NCI-H1092 (cell line): ENCODE measurements at places on chromosomes 7 and 10.

DNA sequence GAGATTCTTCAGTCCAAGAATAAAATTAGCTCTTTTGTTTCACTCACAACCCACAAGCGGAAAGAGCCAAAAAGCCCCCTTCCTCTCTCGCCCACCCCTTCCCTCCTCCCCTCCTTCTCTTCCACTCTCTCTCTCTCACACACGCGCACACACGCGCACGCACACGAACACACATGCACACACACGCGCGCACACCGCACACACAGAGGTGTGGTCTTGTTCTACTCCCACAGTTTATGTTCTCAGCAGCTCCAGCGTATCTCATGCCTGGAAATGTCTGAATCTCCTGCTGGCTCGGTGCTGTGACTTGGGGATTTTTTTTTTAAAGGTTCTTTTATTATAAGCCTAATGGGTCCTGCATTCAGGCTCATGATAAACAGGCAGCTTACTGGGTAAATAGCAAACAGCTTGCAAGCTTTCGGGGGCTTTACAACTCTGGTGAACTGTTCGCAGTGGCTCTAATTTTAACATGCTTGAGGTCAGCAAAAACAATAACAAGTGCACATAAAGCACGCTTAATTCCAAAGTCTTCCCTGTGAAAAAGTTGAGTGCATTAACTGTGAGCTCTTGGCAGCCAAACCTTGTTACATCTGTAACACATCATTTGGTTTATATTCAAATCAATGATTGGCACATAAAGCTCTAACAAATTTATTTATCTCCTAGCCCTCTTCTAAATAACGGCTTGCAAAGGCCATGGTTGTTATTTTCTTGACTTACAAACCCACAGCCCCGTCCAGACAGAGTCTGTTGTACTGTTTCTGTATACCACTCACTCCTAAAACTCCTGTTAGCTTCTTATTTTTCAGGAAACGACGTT is 424.1 kb upstream of the MGMT start:
- no peak for DNase-seq

- DNase-seq, result no peak
Measured at GRCh38 chr10:60757420-60757895, 20.8 kb upstream of the CDK1 start.

DNA sequence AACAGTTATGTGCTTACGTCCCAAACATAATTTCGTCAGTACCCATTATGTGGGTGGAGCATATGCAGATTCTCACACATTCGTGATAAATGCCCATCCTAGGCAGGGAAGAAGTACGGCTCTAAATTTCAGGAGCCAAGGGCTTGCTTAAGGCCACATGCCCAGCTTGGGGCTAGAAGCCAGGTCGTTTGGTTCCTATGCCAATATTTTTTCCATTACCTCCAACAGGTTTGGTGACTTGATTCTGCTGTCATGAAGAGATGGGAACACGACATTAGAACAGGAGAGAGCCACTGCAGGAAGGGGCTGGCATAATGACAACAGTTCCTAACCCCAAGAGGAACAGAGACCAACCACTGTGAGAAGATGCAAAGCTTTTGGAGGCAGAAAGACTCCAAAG is 85.1 kb downstream of the HIPK2 start:
- peak; percentile 32 for DNase-seq

DNA sequence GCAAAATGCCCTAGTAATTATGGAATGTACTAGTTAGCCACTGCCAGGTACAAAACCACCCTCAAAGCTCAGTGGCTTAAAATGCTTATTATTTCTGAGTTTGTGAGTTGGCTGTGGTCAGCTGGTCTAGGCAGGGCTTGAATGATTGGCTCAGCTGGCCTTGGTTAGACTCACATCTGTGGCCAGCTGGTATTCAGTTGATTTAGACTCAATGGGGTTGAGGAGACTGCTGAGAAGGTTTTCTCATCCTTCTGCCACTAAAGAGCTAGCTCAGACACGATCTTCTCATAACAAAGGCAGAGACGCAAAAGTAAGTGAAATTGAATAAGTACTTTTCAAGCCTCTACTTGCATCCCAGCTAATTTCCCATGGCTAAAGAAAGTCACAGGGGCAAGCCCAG is 57.1 kb upstream of the CYP2C18 start:
- DNase-seq, result no peak

- DNase-seq, result no peak
Measured at GRCh38 chr10:14727924-14728323, 46.8 kb downstream of the FAM107B start.

DNA sequence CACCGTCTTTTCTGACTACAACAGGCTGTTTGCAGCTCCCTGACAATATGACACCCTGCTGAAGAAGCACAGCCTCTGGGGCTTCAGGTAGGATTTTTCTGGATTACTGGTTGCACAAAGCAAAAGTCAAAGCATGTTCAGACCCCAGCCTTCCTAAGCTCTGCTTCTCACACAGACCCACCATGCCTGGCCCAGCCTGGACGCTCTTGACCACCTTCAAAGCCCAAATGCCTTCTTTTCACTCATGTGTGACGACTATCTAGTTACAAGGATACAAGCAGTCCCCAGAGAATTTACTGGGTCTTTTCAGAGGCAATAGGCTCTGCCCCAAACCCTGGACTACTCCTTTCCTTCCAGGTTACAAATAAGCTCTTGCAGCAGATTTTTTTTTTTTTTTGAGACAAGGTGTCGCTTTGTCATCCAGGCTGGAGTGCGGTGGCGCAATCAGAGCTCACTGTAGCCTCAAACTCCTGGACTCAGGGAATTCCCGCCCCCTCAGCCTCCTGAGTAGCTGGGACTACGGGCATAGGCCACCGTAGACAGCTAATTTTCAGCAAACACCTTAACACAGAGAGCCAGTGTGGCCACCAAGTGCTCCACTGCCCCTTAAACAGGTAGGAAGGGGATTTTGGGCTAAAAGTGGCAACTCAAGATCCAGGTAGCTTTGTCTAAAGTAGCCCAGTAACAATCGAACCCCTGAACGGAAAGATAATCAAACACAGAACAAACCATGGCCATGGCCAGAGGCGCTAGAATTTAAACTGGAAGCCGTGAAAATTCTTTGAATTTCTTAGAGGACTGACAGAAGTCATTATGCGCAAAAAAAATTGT is 16.2 kb downstream of the SVIL start:
- no peak for DNase-seq

GRCh38 chr10:50988792-50989191 is 85.5 kb upstream of the PRKG1 start:
- no peak for DNase-seq

- no peak for DNase-seq
Measured at GRCh38 chr10:5447611-5448071, 35.3 kb downstream of the NET1 start.

- no peak for DNase-seq
Measured at GRCh38 chr7:116499168-116500077, at the start of gene CAV2. CAV2 (plus strand) TSS chr7:116499738; CDS start chr7:116499782, 44 bp downstream.

- no peak for DNase-seq
Measured at GRCh38 chr10:31836569-31837406, 91.8 kb downstream of the ARHGAP12 start.

GRCh38 chr10:9877978-9878377 is 1139.7 kb upstream of the CELF2 start:
- DNase-seq, result no peak

GRCh38 chr10:102799691-102800471 is 37.3 kb downstream of the CYP17A1 start:
- no peak for DNase-seq

GRCh38 chr10:114938856-114939193 is 830 bp downstream of the TRUB1 start:
- DNase-seq, result no peak

DNA sequence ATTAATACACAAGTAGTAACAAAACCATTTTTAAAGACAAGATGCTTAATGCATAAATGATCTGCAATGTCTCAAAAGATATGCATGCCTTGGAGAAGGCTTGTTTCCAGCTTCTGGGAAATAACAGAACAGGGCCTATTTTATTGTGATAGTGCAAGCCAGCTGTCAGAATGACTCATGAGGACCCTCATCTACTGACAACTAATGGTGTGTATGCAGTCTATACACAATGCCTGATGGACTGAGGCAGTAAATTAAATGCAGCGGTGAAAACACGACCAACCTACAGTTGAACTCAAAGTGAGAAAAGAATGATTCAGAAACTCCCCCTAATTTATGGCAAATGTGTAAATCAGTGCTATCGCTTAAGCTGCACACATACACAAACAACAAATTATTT is 46.3 kb downstream of the VPS41 start:
- DNase-seq, result no peak

GRCh38 chr10:80542053-80542452 is 4.4 kb downstream of the SH2D4B start:
- DNase-seq, result no peak

GRCh38 chr7:156074982-156075615 is 262.8 kb upstream of the SHH start:
- DNase-seq, result no peak

- DNase-seq, result no peak
Measured at GRCh38 chr7:112422842-112423496, 27.3 kb upstream of the IFRD1 start.

DNA sequence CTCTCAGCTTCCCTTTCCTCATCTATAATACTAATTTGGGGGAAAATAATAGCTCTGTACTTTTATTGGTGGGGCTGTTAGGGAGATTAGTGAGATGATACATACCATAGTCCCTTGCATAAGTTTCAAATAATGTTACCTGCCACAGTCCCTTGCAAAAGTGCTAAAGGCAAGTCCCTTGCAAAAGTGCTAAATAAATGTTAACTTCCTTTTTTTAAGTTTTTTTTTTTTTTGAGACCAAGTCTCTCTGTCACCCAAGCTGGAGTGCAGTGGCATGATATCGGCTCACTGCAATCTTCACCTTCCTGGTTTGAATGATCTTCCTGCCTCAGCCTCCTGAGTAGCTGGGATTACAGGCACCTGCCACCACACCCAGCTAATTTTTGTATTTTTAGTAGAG is 43.4 kb upstream of the SRGN start:
- no peak for DNase-seq

DNA sequence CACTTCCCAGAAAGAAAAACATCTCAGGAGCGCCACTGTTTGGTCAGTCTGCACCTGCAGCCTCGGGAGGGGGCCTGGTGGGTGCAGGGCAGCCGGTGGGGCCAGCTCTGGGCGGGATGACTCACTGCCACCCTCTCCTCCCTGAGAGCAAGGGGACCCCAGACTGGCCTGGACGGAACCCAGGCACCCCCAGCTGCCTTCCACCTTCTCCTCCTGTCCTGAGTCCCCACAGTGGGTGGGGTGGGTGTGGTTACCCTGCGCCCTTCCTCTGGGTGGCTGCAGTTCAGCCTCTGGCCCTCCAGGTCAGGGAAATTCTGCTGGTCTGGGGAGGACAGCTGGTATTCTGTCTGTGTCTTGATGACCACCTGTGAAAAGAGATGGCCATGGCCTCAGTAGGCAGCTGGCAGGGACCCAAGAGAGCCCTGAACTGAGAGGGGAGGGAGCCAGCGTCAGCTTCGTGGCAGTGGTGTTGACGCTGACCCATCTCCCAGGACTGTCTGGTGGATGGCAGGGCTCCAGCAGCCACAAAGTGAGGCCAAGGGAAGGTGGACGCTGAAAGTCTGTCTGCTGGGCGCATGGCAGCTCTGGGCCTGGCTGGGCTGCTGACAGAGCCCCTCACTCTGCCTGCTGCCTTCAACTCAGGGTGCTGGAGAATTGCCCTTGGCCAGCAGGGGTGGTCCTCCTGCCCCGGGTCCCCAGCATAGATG is 8.9 kb downstream of the CALY start:
- no peak for DNase-seq

DNA sequence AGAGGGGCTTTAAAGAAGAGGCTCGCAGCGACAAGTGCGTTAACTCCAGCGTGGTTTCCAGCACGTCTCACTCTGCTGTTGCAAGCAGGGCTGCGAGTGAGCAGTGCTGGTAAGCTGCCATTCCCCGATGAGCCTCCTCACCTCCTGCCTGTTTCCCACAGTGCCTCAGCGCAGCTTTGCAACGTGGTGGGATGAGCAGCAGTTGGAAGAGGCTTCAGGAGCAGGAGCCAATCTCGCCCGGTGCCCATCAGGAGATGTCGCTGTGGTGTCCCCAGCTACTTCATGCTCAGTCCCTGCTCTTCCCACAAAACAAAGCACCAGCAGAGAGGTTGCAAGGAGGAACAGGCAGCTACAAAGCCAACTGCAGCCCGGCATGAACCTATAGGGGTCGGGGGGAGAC is 2.4 kb upstream of the ADARB2 start:
- DNase-seq, result no peak

DNA sequence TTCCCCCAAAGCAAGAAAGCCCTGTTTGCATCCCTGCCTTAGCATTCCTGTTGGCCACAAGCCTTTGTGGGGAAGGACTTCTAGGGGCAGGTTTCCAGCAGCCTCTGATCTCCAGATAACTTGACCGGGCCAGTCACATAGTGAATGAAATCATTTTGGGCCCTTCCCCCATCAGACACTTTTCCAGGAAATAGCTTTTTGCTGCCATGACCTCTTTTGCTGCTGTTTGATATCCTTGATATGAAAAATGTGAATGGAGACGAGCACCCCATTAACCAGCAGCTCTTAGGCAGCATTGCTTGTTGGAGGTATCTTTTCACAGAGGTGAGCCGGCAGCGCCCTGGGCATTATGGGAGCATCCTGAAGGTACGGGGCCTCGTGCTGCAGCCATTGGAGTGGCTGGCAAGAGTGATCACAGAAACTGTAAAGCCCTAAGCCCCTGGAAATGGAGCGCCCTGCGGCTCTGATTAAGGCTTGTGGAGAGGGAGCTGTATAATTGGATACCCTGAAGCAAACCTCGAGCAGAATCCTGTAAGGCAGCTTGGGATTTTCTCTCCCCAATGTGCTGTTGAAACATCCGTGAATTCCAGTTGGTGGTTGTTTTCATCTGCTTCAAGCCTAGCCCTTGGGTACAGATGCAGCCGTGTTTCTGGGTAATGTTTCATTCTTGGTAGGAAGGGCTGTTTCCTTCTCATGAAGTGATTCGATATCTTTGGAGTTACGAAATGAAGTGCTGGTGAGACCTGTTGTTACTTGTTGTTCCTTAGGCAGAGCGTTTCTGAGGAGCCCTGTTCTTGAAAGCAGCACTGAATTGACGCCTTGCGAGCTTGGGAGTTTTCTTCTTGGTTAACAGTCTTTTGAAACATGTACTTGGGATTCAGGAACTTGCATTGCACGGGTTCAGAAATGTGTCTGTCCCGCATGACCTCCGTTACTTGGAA is 179.0 kb downstream of the PTEN start:
- no peak for DNase-seq

GRCh38 chr10:127398140-127398970 is 150.8 kb upstream of the NPS start:
- DNase-seq, result no peak
